ENCODE measurements at places on chromosomes 2 and 18.

DNA sequence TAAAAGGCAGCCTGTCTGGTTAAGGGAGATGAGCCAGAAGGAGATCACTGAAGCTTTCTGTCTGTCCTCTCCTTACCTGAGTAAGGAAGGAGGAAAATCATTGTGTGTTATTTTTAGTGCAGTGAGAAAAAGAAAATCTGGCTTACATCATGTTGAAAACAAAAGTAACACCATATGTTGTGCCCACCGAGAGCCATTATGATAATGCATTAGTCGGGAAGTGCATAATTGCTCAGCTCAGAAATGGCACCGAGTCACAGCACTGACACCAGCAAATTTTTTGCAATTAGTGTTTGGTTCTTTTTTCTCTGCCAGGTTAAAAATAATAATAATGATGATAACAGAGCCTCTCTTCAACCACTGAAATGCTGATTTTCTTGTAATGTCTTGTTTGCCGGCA is 46.6 kb downstream of the HNMT start:
- DNase-seq: no peak

GRCh38 chr2:235740821-235741220 is 247.0 kb downstream of the AGAP1 start:
- DNase-seq: no peak

GRCh38 chr2:233081232-233081730 is 21.1 kb downstream of the INPP5D start:
- no peak for DNase-seq

GRCh38 chr2:113996671-113997594 is 107.0 kb downstream of the ACTR3 start:
- DNase-seq: no peak

GRCh38 chr18:31573051-31573450 is 18.6 kb upstream of the TTR start:
- no peak for DNase-seq

- no peak for DNase-seq
Measured at GRCh38 chr2:173602153-173602795, 247.6 kb downstream of the CDCA7 start.

DNA sequence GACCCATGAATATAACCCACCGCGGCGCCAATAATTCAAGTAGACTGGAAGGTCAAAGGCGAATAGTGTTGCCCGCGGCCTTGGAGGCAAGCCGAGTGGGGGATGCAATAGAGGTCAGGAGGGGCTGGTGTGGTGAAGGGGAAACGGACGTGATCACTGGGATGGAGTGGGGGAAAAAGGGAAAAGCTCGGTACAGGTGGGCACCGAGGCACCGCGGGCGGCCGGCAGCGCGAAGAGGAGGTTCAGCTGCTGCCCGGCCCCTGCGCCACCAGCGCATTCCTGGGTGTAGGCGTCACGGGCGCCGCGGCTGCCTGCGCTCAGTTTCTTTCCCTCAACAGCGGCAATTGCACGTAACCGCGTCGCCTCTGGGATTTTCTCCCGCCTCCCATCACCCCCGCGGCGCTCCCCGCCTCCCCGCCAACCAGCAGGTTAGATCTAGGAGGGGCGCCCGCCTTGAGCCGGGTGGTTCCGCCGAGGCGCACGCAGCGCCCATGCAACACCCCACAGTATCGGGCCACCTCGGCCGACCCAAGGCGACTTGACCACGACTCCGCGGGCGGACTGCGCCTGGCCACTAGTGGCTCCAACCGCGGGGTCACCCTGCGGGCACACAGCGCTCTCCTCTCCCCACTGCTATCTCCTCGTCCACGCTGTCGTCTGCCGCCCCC is 1.5 kb downstream of the RND3 start:
- no peak for DNase-seq

DNA sequence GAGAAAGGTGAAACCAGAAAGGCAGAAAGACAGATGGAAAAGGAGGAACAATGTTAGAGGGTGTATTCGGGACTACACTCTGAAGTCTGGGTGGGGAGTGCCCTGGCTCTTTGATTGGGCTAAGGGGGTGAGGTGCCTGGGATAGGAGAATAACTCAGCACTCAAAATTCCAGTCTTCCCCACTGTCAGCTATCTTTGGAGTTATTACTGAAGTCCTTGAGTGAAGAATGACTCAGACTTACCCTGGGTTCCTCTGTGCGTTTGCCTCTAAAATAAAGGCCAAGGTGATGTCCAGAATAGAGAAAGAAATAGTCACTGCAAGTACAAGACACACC is 151.8 kb upstream of the SERPINE2 start:
- DNase-seq: no peak

GRCh38 chr2:204364860-204365535 is 180.3 kb upstream of the PARD3B start:
- DNase-seq: no peak

DNA sequence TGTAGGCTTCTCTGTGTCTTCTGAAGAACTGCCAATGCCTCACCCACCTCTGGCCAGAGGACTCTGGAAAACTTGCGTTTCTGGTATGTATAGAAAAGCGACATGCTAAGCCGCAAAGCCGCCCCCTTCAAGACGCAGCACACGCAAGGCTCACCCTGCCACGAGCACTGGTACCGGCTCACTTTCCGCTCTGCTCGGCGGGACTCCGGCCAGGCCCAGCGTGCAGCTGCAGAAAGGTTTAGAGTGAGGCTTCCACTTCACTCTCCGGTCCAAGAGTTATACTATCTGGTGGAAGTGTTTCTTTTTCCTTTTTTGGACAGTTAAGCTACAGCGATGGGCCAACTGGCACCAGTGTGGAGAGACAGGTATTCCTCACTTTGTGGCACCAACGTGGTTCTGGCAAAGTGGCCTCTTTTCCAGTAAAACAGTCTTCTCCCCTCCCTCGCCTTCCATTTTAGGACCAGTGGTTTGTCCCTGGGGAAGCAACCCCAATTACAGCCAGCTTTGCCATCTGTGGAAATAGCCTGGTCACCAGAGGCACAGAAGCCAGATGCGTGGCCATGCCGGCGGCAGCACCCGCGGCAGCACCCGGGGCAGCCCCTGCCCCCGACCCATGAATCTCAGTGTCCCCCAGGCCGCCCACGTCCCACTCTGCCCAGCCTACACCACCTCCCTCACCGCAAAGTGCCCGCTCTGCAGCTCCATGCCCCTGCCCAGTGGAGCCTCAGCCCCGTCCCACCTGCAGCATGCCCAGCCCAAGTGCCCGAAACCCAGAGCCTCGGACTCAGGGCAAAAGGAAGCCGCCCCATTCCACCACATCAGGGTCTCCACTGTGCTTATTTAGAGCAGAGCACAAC is 91.6 kb upstream of the CTDP1 start:
- DNase-seq: no peak

DNA sequence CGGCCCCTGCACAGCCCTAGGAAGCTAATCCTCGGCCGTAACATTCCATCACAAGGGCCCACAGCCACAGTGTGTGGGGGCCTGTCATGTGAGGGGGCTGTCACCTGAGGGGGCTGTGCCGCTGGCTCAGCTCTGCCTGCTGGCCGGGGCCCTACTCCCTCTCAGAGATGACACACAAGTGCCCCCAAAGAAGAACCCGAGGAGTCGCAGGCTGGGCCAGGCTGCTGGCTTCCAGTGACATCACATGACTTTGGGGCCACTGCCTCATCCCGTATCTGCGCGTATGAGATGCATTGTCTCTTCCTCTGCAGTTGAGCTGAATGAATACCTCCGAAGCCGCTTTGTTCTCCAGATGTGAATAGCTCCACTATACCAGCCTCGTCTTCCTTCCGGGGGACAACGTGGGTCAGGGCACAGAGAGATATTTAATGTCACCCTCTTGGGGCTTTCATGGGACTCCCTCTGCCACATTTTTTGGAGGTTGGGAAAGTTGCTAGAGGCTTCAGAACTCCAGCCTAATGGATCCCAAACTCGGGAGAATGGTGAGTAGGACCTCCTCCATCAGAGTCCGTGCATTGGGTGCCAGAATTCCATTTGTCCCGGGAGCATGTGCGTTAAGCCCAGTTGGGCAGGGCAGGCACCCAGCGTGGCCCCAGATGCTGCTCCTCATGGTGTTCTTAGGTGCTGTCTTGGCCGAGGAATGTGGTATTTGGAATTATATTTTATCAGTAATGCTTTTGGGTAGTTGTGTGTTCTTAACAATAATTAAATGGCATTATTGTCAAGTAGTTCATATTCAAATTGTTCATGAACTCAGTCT is at the start of gene CNDP1:
TSS of gene CNDP1 (plus strand) at position 351 of the 820 bp plus-strand sequence. CDS start at position 519, 168 bp downstream.
- no peak for DNase-seq

GRCh38 chr2:69181806-69182427 is 168.9 kb downstream of the ANTXR1 start:
- DNase-seq: no peak

DNA sequence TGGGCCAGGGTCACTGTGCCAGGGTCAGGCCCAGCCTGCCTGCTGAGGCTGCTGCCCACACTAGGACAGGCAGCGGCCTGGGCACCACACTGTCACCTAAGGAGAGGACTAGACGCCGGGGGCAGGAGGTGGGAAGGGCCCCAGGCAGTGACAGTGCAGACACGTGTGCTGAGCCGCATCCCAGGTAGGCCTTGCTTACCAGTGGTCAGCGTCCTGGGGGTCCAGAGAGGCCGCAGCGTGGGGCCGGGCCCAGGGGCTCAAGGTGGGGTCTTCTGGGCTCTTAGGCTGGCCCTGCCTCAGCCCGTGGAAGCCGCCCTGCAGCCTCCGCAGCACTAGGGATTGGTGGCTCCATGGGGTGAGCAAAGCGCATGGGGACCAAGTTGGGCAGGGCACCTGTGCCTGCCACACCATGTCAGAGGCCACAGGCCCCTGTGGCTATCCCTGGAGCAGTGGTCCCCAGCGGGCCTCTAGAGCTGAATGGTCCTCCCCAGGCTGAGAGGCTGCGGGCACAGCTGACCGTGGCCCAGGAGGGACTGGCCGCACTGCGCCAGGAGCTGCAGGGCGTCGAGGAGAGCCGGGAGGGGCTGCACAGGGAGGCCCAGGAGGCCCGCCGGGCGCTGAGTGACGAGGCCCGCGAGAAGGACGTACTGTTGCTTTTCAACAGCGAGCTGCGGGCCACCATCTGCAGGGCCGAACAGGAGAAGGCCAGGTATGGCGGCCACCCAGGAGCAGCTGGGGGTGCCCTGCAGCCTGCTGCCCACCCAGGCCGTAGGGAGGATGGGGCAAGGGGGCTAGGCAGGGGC is 35.2 kb upstream of the SNED1 start:
- no peak for DNase-seq

- DNase-seq: no peak
Measured at GRCh38 chr2:148162871-148163270, 142.0 kb downstream of the MBD5 start.

- no peak for DNase-seq
Measured at GRCh38 chr2:239238381-239238780, 162.4 kb downstream of the HDAC4 start.

- DNase-seq: no peak
Measured at GRCh38 chr2:127864877-127865276, 6.9 kb upstream of the POLR2D start.

- no peak for DNase-seq
Measured at GRCh38 chr2:1743396-1744150, 742 bp downstream of the PXDN start.

GRCh38 chr2:7015007-7015950 is 98.1 kb downstream of the RNF144A start:
- no peak for DNase-seq

DNA sequence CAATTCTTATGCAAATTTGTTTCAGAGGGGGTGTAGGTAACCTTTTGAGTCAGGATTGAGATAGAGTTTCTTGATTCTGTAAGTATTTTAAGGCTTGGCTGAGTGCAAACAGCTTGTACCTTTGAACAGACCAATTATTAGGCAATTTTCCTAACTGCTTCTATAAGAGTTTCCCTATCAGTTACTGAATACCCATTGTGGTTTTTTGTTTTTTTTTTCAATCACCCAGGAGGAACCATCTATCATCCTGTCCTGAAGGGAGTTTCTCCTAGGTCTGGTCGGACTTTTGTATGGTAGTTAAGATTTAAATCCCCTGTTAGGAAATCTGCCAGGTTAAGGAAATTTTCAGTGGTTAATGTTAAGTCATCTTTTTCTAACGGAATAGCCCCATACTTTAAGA is 319.4 kb upstream of the SLC39A10 start:
- no peak for DNase-seq

DNA sequence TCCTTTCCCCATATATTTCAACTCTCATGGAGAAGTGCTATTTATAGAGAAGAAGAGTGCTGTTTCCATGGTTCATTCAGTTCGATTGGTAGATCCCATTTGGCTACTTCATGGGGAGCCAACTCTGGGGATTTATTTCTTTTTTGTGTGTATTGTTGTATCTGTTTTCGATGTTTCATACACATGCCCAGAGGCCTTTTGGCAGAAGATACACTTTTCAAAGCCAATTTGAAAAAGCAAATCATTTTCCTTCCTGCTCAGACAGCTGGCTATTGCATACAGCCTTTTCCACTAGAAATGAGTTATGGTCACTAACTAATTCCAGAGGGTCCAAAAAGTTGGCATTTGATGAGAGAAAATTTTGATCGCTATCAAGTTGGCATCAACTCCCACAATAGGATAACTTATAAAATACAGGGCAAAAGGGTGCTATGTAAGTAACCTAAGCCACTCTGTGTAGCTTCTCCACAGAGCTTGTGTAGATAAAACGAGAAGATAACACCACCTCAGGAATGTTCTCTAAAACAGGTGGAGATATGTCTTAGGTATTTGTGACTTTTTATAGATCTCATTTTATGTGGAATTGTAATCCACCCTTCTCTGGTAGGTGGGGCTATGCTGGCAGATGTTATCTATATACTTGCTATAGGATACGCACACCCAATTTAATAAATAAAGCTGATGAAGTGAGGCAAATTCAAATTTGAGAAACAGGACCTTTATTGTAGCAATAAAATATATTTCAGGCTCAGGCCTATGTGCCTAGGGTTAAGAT is 798.5 kb downstream of the SATB2 start:
- no peak for DNase-seq

DNA sequence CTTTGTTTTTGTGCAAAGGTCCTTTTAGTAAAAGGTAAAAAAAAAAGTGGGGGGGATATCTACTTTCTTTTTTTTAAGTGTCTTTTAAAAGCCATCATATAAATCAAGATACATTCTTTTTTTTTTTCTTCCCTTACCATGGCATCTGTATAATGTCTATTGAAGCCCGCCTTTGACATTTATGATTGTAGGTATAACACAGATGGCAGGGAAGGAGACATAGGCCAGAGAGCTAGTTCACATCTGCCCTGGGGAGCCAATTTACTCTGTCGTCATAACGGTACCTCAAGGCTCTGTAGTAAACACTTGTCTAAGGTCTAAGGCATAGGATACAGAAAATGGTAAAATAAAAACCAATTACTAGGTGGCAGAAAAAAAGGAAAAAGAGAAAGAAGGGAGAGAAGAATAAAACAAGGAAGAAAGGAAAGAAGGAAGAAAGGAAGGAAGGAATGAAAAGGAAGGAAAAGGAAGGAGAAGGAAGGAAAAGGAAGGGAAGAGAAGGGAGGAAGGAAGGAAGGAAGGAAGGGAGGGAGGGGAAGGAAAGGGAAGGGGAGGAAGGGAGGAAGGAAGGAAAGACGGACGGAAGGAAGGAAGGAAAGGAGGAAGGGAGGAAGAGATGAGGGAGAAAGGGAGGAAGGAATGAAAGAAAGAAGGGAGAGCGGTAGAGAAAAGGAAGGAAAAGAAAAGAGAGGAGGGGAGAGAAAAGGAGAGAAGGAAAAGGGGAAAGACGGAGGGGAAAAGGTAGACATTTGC is 343.5 kb downstream of the RBM43 start:
- no peak for DNase-seq
